Progenitor cell of endocrine pancreas (in vitro differentiated cells): ENCODE measurements at places on chromosomes 3 and 15. TPM values are rescaled to one million over a fixed set of nuclear protein-coding genes. Genes with fewer than 3 reads are reported as not detected.
A peak's percentile ranks its signal among the peaks of the same experiment; 100 is the strongest.

FGF7 gene
- 0.24 TPM in 1 of 2 replicates, not detected in the other for total RNA-seq

SIDT1 gene
- 0.18 TPM in 1 of 2 replicates, not detected in the other for total RNA-seq

GOLGA8J gene
- not detected in 2 replicates for total RNA-seq

CSTA gene
- total RNA-seq: not detected in 2 replicates

IL20RB gene
- 0.62 and 1.7 TPM in 2 replicates for total RNA-seq

PAQR9 gene
- total RNA-seq: 2.5 and 2.7 TPM in 2 replicates

CCDC54 gene
- total RNA-seq: not detected in 2 replicates

NOX5 gene
- not detected in 2 replicates for total RNA-seq

KLHL6 gene
- 0.12 TPM in 1 of 2 replicates, not detected in the other for total RNA-seq

KCNMB2 gene
- 0.40 TPM in 1 of 2 replicates, not detected in the other for total RNA-seq

STAB1 gene
- total RNA-seq: 0.27 and 0.46 TPM in 2 replicates

TUSC7 gene
- not detected in 2 replicates for total RNA-seq

CHCHD6 gene
- 30.2 and 32.8 TPM in 2 replicates for total RNA-seq

LMAN1L gene
- not detected in 2 replicates for total RNA-seq

COL6A6 gene
- 0.12 and 0.13 TPM in 2 replicates for total RNA-seq

WDR93 gene
- total RNA-seq: 0.91 and 1.3 TPM in 2 replicates

GOLGA8M gene
- total RNA-seq: 0.18 TPM in 1 of 2 replicates, not detected in the other

RBPMS2 gene
- 37.5 and 39.8 TPM in 2 replicates for total RNA-seq

GRCh38 chr3:136142592-136142991, 53.5 kb downstream of the MSL2 start:
- DNase-seq: no peak

- DNase-seq: no peak
These were observed 1007.7 kb upstream of the SEMA6D start for GRCh38 chr15:46709460-46710083.

DNA sequence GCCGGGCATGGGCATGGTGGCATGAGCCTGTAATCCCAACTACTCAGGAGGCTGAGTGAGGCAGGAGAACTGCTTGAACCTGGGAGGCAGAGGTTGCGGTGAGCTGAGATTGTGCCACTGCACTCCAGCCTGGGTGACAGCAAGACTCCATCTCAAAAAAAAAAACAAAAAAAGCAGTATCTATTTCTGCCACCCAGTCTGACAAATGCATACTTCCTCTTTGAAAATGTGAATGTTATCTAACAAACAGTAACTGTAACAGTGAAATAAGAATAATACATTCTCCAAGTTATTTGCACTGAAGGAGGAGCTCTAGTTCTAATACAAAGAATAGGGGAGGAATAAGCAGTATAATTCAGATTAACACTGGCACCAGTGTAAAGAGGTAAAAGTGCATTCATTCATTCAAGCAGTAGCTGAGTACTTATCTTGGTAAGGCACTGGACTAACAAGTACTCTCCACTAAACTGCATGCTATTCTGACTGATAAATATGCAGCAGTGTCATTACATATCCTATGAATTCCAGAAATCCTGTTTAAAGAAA, 12.9 kb downstream of the VPS13C start:
- DNase-seq: no peak

- no peak for DNase-seq
These were observed 375.5 kb downstream of the NTRK3 start for GRCh38 chr15:87881026-87881425.

DNA sequence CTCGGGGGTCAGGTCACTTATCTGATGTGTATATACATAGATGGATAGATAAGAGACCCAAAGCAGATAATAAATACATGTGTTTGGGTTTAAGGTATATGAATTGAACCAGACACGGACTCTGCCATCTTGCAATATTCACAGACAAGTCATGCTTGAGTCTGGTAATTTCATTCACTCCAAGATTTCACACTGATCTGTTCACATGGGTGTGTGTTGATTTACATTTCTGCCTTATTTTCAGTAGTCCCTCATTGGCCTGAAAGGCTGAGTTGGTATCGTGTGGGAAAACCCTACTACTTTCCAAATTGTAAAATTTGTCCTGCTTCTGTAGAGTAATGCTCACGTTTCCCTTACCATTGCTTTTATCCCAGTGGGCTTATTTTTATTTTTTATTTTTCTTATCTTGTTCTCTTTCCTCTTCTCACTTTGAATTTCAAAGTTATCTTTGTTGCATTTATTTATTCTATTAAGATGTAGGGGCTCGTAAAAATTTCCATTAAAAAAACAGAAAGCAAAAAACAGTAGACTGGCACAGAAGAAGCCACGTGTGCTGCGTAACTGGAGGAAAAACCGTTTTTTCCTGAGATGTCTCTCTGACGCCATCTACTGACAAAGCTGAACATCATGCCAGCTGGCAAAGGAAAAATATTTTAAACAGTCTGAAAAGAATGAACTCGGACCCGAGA, 10.8 kb upstream of the MFSD1 start:
- no peak for DNase-seq

GRCh38 chr3:6099458-6100075, 761.3 kb upstream of the GRM7 start:
- DNase-seq: no peak

DNA sequence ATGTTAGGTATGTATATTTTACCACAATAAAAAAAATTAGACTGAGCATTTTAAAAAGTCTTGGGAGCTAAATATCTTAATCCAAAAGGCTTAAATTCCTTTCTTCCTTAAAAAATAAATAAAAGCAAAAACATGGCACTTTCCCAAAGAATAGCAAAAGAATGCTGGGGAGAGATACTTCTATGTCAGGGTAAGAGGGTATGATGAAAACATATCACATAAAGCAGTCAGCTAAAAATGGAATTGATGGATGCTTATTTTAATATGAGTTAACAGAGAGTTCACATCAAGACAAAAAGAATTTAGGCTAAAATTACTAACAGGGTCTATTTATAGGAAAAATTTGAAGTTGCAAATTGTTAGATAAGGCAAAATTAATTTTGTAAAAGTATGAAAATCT, 141.0 kb downstream of the MYLK start:
- DNase-seq: no peak

GRCh38 chr3:185726254-185726967, 98.4 kb downstream of the IGF2BP2 start:
- no peak for DNase-seq

GRCh38 chr3:135840436-135840835, 125.1 kb upstream of the PPP2R3A start:
- no peak for DNase-seq

GRCh38 chr15:57403017-57403416, 26.7 kb downstream of the CGNL1 start:
- no peak for DNase-seq

DNA sequence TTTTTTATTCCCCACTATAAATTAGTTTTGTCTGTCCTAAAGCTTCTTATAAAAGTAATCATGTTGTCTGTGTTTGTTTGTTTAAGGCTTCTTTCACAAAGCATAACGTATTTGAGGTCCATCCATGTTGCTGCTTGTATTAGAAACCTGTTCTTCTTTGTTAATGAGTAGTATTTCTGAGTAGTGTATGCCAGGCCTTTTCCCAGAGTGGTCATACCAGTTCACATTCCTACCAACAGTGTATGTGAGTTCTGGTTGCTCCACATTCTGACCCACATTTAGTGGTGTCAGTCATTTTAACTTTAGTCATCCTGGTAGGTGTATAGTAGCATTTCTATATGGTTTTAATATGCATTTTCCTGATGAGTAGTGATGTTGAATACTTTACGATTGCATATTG, 98.6 kb downstream of the NEO1 start:
- DNase-seq: no peak

DNA sequence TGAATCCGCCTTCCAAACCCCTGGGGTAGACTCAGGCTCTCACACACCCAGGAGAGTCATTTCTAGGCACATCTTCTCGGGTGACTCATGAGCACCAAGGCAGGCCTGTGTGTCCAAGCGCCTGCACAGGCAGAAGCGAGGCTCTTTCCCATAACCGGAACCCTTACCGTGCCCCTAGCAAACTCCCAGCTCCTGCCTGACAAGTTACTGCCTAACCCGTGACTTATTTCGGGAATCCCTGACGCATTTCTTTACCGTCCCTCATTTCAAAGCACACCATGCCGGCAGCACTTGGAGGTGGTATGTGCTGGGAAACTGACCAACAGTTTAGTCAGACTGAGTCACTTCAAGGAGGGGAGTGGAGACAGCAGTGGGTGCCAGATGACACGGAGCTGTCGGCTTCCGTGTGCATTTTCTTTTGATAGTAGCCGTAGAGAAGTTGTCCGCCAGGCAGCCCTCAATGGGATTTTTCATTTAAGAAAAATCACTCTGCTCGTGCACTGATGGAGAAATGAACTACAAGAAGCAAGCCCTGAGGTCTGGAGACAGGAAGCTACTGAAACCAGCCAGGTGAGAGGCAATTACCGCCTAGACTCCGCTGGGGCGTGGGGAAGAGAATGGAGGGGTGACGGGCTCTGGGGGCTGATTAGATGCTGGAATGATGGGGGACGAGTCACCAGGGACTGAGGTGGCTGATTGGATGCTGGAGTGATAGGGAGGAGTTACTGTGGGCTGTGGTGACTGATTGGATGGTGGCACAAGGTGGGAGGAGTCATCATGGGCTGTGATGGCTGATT, 17.3 kb upstream of the HRH1 start:
- DNase-seq: no peak

DNA sequence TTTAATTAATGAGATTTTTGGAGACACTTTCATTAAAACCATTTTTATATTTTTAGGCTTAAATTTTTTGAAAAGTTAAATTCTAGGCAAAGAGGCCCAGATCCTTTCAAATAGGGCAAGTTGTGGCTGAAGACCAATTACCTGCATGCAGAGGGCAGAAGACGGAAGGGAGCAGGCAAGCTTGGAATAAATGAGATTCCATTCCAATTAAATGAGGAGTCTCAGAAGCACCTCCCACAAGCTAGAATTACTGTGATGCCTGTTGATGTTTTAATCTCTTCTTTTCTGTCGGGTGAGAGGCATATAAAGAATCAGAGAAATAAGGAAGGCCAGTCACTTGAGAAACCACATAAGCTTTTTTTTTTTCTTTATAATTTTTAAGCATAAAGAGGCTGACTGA, 46.8 kb downstream of the KBTBD8 start:
- no peak for DNase-seq

DNA sequence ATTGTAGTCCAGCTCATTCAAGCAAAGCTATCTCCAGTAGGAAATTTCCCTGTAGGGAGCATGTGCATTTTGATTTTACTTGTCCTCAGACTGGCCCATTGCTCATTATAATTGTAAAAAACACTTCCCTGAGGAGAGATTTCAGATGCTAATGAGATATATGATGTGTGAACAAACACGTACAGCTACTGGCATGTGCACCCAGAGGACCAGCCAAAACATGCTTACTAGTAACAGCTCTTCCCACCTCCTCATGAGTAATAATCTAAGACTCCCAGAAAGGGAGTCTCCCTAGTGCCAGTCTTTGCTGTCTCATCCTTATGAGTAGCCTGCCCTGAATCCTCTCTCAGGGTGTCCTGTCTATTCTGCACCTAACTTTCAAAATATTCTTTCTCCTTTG, 43.4 kb downstream of the FBXO22 start:
- no peak for DNase-seq

DNA sequence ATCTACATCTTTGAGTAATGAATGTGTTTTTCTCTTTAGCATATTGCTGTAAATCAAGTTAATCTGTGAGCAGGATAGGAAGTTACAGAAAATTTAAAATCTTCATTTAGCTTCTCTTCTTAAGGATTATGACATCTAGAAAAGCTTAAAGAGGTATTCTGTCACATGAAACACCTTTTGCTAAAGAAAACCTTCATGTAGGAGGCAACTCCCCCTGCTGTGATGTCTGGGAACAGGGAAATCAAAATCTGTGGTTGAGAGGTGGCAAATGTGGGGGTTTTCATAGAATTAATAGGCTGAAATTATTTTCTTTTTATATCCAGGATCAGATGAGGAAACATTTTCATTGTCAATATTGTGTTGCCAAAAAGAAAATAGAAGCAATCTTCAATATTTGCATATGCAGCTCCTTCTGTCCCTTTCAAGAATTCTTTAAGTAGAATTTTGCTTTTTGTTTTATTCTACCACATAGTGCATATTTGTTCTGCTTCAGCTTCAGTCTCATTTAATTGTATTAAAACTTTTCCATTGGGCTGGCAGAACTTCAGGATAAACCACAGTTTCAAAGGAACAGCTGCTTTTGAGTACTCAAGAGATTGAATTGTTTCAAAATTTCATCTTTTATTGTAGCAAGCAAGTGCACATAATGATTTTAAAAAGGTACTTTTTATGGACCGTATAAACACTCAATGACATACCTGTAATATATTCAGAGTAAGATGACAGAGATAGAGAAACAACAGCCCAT, 128.4 kb downstream of the RAP2B start:
- no peak for DNase-seq

- no peak for DNase-seq
These were observed 43.8 kb downstream of the TKT start for GRCh38 chr3:53211706-53212702.

DNA sequence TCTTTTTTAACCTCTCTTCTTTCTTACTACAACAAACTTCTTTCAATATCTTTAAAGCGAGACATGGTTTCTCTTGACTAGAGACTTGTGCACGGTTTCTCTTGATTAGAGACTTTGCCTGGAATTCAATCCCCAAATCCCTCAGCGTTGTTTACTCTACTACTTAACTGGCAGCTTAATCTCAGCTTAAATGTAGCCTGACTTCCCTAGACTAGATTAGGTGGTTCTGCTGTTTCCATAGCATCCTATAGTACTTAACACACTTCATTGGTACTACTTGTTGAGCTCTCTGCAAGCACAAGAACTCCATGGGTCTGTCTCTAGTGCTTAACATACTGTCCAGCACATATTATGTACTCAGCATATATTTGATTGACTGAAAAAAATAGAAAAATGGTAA, 168.2 kb upstream of the GPR149 start:
- no peak for DNase-seq

DNA sequence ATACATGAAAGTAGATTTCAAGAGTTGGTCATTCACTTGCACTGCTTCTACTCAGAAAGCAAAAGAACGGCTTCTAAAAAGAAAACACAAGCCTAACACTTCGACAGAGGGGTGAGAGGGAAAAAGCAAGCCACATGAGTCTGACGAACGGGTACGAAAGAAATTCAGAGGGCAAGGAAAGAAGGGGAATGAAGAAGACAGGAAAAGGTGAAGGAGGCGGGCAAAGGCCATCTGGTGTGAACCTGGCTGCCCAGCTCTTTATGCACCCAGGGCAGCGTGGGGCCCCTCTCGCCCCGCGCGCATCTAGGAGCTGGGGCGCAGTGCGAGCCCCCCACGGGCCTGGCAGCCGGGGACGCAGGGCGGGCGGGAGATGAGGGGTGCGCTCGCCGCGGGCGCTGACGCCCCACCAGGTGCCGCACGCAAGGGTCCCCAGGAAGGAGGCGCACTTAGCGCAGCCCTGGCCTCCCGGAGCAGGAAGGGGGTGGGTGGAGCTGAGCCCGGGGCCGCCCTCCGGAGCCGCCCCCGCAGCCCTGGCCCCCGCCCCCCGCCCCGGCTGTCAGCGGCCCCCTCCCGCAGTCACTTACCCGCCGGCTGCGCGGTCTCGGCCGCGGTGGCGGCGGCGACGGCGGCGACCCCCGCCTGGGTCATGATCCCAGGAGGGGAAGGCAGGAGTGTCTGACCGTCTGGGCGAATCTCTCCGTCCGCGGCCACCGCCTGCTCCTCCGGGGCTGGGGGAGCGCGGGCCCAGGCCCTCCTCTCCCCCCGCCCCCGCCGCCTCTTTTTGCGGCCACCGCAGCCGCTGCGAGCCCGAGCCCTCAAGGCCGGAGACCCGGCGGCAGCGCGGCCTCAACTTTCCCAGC, at the start of gene USF3:
Gene USF3, minus strand, starts transcription at position 857 of the 860 bp plus-strand sequence. CDS start 21,764 bp downstream, outside the sequence.
- peak; percentile 50 for DNase-seq
